Left lung (tissue), 14 donors: ENCODE measurements at places on chromosomes 16 and 17. TPM values are rescaled to one million over a fixed set of nuclear protein-coding genes. Genes with fewer than 3 reads are reported as not detected.

ZMYND15 gene
- polyA plus RNA-seq = 0.84 TPM

LAT gene
- polyA plus RNA-seq = 7.0 TPM

HNF1B gene
- polyA plus RNA-seq = 36.0 TPM

- DNase-seq = no peak
Measured at GRCh38 chr17:31680126-31680525, 178.9 kb downstream of the COPRS start.

DNA sequence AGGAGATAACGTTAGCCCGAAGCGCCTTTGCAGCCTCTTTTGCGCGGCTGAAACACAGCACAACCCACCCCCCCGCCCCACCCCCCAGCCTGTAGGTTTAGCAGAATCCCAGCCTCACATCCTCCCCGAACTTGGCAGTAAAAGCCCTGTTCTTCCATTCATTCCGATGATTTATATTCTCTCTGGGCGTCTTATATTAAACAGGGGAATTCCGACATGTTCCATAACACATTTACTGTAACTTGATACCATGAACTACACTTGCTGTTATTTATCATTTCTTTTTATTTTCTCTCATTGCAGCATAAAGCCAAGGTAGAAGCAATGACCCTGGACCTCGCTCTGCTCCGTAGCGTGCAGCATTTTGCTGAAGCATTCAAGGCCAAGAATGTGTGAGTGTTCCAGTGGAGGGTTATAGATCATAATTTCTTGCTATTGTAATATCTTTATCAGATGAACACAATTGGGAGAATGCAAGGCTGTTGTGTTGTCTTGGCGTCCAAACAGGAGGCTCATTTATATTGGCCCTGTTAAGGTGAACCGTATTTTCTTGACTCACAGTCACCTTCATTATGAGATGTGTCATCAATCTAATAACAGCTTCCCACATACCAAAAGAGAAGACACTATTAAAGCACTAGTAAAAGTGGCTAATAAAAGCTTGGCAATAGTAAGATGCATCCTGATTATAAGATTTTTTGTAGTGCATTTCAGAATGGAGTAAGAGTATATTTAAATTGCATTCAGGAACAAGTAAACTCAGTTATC lies 287.3 kb downstream of the WWOX start:
- DNase-seq = no peak

- no peak for DNase-seq
Measured at GRCh38 chr16:82651921-82652601, 25.3 kb downstream of the CDH13 start.

DNA sequence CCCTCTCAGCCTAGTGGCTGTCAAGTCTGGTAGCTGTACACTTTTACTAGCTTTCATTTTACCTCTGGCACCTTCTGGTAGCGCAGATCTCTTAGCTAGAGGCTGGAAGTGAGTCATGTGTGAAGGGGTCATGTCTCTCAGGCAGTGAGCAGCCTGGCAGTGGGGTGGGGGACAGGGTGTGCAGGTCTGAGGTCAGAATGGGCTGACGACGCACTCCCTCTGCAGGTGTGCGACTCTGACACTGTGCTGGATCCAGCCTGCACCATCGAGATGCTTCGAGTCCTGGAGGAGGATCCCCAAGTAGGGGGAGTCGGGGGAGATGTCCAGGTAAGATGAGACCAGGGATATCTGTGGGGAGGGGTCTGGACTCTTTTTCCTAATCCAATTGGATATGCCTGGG lies 7.8 kb downstream of the HAS3 start:
- DNase-seq = peak; percentile 18
